Activated CD8-positive, alpha-beta memory T cell treated with anti-CD3 and anti-CD28 coated beads, Interleukin-2, amount 10 ng/mL, durations not matched to agents 7 days and 5 days (primary cell): ENCODE measurements at places on chromosomes 1 and 21. TPM values are rescaled to one million over a fixed set of nuclear protein-coding genes. Genes with fewer than 3 reads are reported as not detected.

DNA sequence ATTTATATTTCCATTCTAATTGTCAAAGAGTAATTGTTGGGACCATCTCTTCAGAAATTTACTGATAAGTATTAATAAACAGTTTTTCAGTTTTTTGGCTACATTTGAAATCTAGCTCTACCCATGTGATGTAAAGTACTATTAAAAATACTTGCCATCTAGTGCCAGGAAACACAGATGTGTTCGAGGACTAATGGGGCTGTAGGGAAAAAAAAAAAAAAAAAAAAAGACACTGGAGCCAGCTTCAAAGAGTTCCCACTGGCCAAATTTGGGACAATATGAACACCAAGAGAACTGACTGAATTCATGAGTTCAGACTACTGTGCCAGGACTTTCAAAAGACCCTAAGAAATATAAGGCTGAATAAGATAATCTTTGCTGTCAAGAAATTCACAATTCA, 65.2 kb upstream of the GFI1 start:
- no peak for DNase-seq
- peaks cover 22% of the 10 kb centered on the region for H3K4me1 ChIP-seq
- H3K36me3 ChIP-seq: peaks cover 29% of the 10 kb centered on the region
- H3K27me3 ChIP-seq: no peaks in the 10 kb centered on the region
- H3K4me3 ChIP-seq: no peak overlapping the region

DNA sequence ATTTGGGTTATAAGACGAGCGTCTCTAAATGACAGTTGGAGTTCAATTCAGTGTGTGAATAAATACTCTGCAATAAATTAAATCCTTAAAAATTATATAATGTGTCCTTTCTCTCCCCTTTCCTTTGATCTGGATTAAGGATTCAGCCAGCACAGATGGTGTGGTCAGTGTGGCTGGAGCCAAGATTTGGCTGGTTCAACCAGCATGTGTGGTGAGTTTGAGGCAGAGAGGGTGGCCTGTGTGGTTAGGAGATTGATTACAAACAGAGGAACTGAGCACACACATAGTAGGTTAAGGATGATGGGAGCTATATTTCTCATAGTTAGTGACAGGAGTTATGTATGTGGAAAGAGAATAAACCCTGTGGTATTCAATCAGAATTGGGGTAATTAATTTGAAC, 14.2 kb upstream of the AMIGO1 start:
- H3K4me3 ChIP-seq: no peak overlapping the region
- H3K36me3 ChIP-seq: no peaks in the 10 kb centered on the region
- DNase-seq: no peak
- H3K4me1 ChIP-seq: no peaks in the 10 kb centered on the region

- H3K4me3 ChIP-seq: no peak overlapping the region
- no peak overlapping the region for H3K27ac ChIP-seq
- no peaks in the 10 kb centered on the region for H3K27me3 ChIP-seq
- DNase-seq: no peak
- peaks cover 25% of the 10 kb centered on the region for H3K4me1 ChIP-seq
These were observed 80.1 kb downstream of the STUM start for GRCh38 chr1:226628612-226629155.

GRCh38 chr1:91833946-91834345, 52.0 kb downstream of the TGFBR3 start:
- no peaks in the 10 kb centered on the region for H3K36me3 ChIP-seq
- H3K4me1 ChIP-seq: peaks cover 13% of the 10 kb centered on the region
- H3K4me3 ChIP-seq: no peak overlapping the region
- no peak for DNase-seq
- no peaks in the 10 kb centered on the region for H3K27me3 ChIP-seq
- no peak overlapping the region for H3K27ac ChIP-seq

DNA sequence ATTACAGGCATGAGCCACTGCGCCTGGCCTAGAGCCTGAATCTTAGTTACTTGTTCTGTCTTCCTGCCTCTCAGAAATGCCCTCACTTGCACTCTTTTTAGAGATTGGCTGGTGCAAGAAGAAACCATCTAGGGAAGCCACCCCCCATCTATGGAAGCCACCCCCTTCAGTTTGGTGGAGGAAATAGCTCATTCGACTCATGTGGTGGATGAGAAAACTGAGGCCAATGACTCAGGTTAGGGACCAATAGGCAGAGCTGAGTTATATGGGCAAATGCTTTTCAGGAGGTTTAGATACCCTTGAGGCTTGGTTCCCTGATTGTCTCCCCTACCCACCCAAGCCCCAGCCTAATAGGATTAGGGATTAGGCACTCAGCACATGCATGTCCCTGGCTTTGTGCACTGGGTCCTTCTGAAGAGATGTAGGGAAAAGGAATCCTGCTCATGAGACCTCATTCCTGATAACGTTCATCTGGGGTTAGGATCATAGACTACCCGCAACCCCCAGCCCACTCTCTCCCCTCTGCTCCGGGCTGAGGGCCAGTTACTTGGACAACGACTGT, 77.1 kb downstream of the PAX7 start:
- H3K27ac ChIP-seq: no peak overlapping the region
- H3K4me3 ChIP-seq: no peak overlapping the region
- no peak for DNase-seq
- no peaks in the 10 kb centered on the region for H3K36me3 ChIP-seq
- H3K4me1 ChIP-seq: peaks cover 6% of the 10 kb centered on the region

GRCh38 chr1:125118147-125118993, 3933.6 kb downstream of the SRGAP2C start:
- H3K36me3 ChIP-seq: peaks cover 6% of the 10 kb centered on the region
- no peak for DNase-seq
- no peaks in the 10 kb centered on the region for H3K4me1 ChIP-seq
- H3K27ac ChIP-seq: no peak overlapping the region
- H3K27me3 ChIP-seq: no peaks in the 10 kb centered on the region

DNA sequence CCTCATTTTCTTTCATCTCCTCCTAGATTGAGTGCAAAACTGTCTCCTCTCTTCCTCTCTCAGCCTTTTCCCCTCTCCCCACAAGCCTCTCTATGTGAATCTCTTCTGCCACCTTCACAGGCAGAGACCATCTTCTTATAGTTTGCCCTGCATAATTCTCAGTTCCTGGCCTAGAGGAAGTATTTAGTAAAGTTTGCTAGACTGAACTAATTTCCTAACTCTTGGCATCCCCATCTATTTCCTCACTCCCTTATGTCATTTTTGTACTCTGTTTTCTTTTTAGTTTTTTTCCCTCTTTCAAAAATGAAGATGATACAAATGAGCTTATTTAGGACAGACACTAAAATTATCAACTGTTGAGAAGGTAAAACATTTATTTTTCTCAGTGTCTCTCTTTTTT, 66.0 kb downstream of the XCL2 start:
- H3K4me1 ChIP-seq: peaks cover 23% of the 10 kb centered on the region
- H3K4me3 ChIP-seq: no peak overlapping the region
- H3K27me3 ChIP-seq: no peaks in the 10 kb centered on the region
- no peak for DNase-seq
- H3K27ac ChIP-seq: no peak overlapping the region

GRCh38 chr1:219350172-219350931, 176.7 kb downstream of the LYPLAL1 start:
- DNase-seq: no peak
- H3K36me3 ChIP-seq: no peaks in the 10 kb centered on the region
- H3K4me1 ChIP-seq: no peaks in the 10 kb centered on the region
- H3K27me3 ChIP-seq: no peaks in the 10 kb centered on the region

The ZFP69 gene
- total RNA-seq: 1.4 TPM
